Endothelial cell of umbilical vein (primary cell): ENCODE measurements at places on chromosomes 2 and 18. TPM values are rescaled to one million over a fixed set of nuclear protein-coding genes. Genes with fewer than 3 reads are reported as not detected.

GRCh38 chr2:46814160-46814961, 101.2 kb downstream of the MCFD2 start:
- peak overlapping the region; percentile 46 for H3K27ac ChIP-seq
- no peak overlapping the region for H3K4me3 ChIP-seq
- H3K4me1 ChIP-seq: peaks cover 17% of the 10 kb centered on the region

GRCh38 chr2:128354726-128355470, 36.2 kb upstream of the HS6ST1 start:
- H3K36me3 ChIP-seq: no peaks in the 10 kb centered on the region
- H3K4me3 ChIP-seq: no peak overlapping the region
- H3K27ac ChIP-seq: no peak overlapping the region
- H3K4me1 ChIP-seq: no peaks in the 10 kb centered on the region
- DNase-seq: no peak

- H3K4me1 ChIP-seq: no peaks in the 10 kb centered on the region
- no peaks in the 10 kb centered on the region for H3K36me3 ChIP-seq
- no peak overlapping the region for H3K27ac ChIP-seq
- no peak for DNase-seq
These were observed 11.5 kb upstream of the FEZ2 start for GRCh38 chr2:36609507-36609906.

- H3K36me3 ChIP-seq: no peaks in the 10 kb centered on the region
- no peaks in the 10 kb centered on the region for H3K4me1 ChIP-seq
- H3K27me3 ChIP-seq: no peaks in the 10 kb centered on the region
- DNase-seq: no peak
These were observed 64.2 kb downstream of the TPO start for GRCh38 chr2:1477196-1478040.

GRCh38 chr18:24536326-24536725, 75.9 kb downstream of the HRH4 start:
- H3K27ac ChIP-seq: no peak overlapping the region
- no peak overlapping the region for H3K4me3 ChIP-seq
- no peaks in the 10 kb centered on the region for H3K36me3 ChIP-seq

SLC23A3 gene
- polyA plus RNA-seq: 2.7 and 3.2 TPM in 2 replicates

DNA sequence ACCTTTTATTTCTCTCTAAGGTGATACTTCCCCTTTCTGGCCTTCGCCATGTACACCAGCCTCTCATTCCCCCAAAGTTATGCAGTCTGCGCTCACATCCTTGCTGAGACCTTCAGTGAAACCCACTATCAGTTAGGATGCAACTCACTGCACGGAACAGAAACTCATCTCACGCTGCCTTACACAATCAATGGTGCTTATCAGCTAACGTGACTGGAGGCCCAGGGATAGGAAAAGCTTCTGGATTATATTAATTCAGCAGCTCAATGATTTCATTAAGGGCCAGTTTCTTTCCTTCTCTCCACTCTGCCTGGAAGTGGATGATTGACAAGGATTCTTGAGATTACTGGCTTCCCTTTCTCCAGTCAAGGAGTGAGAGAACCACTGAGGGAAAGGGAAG, 44.8 kb downstream of the CDH2 start:
- no peaks in the 10 kb centered on the region for H3K27me3 ChIP-seq
- no peak for DNase-seq
- H3K27ac ChIP-seq: no peak overlapping the region
- H3K4me1 ChIP-seq: peaks cover 6% of the 10 kb centered on the region
- no peaks in the 10 kb centered on the region for H3K36me3 ChIP-seq

DNA sequence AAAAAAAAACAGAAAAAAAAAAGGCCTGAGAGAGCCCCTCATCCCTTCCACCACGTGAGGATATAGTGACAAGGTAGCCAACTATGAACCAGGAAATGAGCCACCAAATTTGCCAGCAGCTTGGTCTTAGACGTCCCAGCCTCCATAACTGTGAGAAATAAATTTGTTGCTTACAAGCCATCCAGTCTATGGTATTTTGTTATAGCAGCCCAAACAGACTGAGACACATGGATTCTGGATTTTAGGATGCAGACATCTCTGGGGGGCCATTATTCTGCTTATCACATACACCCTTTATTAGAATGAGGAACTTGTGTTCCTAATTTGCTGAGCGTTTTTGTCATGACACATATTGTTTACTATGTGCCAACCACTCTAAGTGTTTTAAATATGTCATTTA, 5.4 kb upstream of the YIPF4 start:
- no peak overlapping the region for H3K27ac ChIP-seq
- no peak overlapping the region for H3K4me3 ChIP-seq
- peaks cover 2% of the 10 kb centered on the region for H3K27me3 ChIP-seq
- H3K36me3 ChIP-seq: no peaks in the 10 kb centered on the region
- H3K4me1 ChIP-seq: peaks cover 2% of the 10 kb centered on the region
- DNase-seq: no peak

ST6GAL2 gene
- not detected in 2 replicates for polyA plus RNA-seq

- H3K4me1 ChIP-seq: no peaks in the 10 kb centered on the region
- H3K36me3 ChIP-seq: no peaks in the 10 kb centered on the region
- H3K4me3 ChIP-seq: no peak overlapping the region
These were observed 5.0 kb upstream of the CHST10 start for GRCh38 chr2:100422320-100423055.
